Activated naive CD8-positive, alpha-beta T cell treated with anti-CD3 and anti-CD28 coated beads, Interleukin-2, amount 10 ng/mL, durations not matched to agents 7 days and 5 days (primary cell): ENCODE measurements at places on chromosomes 4 and X.

DNA sequence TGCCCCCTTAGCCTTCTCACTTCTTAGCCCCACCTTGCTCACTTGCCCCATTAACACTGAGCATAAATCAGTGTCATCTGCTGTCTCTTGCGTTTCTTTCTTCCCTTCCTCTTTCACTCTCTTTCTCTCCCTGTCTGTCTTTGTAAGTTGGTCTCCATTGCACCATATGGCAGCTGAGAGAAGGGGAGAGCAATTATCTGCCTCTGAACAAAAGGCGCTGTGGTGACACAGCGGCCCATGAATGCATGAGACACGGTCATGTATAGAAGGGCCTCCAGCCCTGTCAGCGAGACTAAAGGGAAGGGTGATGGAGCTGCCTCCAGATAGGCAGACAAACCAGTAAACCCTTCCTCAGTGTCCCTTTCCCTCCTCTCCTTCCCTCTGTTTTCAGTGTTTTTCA lies 88.8 kb upstream of the PCDH18 start:
- DNase-seq = no peak

DNA sequence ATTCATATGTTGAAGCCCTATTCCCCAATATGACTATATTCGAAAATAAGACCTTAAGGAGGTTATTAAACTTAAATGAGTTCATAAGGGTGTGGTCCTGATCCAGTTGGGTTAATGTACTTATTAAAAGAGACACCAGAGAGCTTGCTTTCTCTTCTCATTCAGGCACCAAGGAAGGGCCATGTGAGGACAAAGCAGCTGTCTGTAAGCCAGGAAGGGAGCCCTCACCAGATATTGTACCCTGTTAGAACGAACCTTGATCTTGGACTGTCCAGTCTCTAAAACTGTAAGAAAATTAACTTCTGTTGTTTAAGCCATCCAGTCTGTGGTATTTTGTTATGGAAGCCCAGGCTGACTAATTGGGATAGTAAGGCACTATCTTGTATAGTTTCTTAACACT lies 9.1 kb upstream of the YTHDC1 start:
- no peak for DNase-seq

- DNase-seq = no peak
Measured at GRCh38 chr4:82718162-82718940, 80.2 kb downstream of the SCD5 start.

- DNase-seq = no peak
Measured at GRCh38 chrX:71235482-71235881, 12.5 kb downstream of the GJB1 start.

DNA sequence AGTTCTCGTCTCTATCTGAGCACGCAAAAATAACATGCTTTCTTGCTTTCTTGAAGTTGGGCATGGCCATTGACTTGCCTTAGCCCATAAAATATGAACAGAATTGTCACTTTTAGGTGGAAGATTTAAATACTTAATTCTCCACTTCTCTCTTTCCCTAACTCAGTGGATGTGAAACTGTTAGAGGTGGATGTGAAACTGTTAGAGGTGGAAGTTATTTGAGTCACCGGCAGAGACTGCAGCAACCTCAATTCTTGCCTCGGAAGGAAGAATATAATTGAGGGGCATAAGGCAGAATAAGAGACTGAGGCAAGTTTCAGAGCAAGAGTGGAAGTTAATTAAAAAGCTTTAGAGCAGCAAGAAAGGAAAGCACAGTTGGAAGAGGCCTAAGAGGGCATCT lies 2.8 kb upstream of the PARM1 start:
- DNase-seq = no peak

GRCh38 chr4:80461412-80461811 lies 125.9 kb downstream of the CFAP299 start:
- no peak for DNase-seq

DNA sequence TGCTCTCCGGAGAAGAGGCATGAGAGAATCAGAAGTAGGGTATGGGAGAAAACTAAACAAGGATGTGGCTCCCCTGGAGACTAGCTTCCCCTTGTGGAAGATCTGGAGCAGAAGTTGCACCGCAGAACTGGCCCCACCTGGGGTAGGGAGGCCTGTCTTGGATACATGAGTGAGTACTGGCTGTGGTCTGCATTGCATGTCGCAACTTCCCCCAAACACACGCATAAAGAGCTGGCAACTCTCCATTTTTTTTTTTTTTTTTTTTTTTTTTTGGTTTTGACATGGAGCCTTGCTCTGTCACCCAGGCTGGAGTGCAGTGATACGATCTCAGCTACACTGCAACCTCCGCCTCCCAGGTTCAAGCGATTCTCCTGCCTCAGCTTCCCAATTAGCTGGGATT lies 119.9 kb downstream of the EGF start:
- DNase-seq = no peak

GRCh38 chrX:153549231-153549630 lies 31.8 kb downstream of the ATP2B3 start:
- no peak for DNase-seq

GRCh38 chrX:22666441-22666840 lies 333.3 kb upstream of the DDX53 start:
- DNase-seq = no peak

- DNase-seq = no peak
Measured at GRCh38 chr4:153755186-153755585, 4.6 kb downstream of the RNF175 start.

GRCh38 chr4:185358959-185359358 lies 36.8 kb downstream of the LRP2BP start:
- DNase-seq = no peak

DNA sequence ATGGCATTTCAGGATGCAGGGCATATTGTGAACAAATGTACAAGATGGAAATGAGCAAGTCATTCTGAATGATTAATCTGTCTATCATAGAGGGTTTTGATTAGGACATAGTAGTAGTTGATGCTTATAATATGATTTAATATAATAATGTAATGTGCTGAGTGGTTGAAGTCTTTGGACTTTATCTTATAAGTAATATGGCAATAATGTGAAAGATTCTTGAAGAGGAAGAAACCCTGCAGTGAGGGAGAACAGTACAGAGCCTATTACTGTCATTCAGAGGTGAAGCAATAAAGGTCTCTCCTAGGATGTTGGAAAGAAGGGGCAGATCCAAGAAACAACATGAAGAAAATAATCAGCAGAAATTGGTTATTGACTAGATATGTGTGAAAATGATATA lies 16.6 kb downstream of the NFKB1 start:
- no peak for DNase-seq

GRCh38 chr4:169225812-169226211 lies 44.9 kb downstream of the SH3RF1 start:
- no peak for DNase-seq

- no peak for DNase-seq
Measured at GRCh38 chr4:163484906-163485305, 9.6 kb upstream of the TMA16 start.

DNA sequence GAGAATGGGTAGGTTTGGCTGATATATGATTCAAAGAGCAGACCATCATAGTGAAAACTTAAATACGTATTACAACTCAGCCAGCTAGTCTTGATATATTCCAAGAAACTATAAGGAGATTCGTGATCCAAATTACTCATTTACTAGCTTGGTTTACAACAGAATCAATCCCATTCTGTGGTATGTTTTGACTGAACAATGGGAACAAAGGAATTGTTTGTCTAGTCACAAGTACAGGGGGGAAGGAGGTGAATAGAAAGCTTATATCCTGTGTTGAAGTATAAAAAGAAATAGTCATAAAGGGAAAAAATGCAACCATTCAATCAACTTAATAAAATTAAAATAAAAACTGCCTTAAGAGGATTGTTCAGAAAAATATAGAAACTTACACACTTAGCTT lies 17.0 kb downstream of the C4orf54 start:
- DNase-seq = no peak

DNA sequence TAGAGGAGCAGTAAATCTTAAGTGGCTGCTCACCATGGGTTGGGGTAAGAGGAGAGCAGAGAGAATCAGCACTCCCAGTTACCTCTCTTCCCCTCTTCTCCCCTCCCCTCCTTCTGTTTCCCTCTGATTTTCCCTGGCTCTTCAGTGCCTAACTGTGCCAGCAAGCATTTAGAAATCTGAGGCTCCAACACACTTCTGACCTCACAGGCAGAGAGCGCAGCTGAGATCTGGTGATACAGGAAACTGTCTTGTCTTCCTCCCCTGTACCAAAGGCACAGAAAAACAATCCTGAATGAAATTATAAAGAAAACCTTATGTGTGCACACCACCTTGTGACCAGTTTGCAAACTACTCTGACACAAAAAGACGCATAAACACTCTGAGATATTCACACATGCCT lies 82.4 kb upstream of the SMIM10 start:
- peak; percentile 29 for DNase-seq

DNA sequence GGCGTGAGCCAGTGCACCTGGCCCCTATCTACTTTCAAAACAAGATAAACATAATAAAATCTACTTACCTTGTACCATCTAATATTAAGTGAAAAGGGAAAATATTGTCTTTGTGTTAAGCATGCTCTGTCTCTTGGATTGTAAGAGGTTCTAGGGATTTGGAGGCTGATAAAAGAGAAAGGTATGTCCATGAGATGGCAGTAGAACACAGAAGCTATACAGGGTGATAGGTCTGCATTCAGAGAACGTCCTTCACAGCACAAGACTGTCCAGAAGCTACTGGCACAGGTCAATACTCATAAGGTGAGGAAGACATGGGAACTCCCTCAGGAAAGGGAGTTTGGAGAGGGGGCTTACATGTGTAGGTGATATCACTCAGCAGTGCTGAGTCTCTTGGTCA lies 135.5 kb downstream of the TMEM47 start:
- no peak for DNase-seq

GRCh38 chr4:168765726-168766125 lies 244.3 kb downstream of the CBR4 start:
- DNase-seq = no peak

DNA sequence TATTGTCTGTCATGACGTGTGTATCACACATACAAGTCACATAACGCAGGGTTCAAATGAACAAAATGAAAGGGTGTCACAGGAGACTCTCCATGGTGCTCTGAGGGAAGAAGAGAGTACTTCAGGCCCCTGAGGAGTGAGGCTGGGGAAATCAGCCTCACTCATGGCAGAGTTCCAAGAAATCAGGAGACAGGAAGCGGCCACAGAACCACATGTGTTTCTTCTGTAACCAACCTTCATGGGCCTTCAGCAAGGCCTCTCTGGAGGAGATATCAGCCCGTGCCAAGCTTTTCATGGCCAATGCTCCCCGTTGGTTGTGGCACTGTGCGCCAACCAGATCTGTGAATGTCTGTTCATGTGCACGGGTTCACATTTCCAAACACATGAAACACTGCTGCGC lies 76.0 kb downstream of the NAT8L start:
- DNase-seq = peak; percentile 51

DNA sequence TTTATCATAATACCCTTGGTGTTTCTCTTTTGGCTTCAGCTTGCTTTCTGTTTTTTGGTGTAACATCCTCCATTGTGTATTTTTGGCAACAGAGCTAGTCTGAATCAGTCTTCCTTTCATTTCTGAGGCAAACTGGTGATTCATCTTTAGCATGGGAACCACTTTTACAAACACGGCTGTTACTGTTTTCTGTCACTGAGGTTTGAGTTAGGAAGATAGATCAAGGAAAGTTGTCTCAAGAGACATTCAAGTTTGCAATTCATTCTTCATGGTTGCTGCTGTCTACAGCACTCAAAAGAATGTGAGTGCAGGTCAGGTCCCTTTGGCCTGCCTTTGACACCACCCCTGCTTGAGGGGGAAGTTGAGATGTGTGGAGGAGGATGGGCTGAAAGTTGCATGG lies 36.3 kb downstream of the IL21 start:
- no peak for DNase-seq

DNA sequence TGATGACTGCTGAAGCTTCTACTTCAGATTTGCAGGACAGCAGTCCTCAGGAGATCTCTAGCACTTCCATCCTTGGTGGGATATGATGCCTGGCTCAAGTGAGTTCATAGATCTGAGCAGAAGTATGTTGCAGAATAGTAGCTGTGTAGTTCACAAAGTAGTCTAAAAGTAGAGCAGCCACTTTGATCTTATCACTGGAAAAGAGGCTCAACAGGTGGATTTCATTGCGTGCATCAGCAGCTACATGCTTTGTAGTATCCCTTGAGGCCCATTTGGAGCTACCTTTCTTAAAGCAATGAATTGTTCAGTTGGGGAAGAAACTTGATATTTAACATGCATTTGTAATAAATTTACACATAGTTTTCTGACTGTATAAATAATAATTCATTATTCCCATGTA lies 29.9 kb downstream of the BEX3 start:
- DNase-seq = no peak

DNA sequence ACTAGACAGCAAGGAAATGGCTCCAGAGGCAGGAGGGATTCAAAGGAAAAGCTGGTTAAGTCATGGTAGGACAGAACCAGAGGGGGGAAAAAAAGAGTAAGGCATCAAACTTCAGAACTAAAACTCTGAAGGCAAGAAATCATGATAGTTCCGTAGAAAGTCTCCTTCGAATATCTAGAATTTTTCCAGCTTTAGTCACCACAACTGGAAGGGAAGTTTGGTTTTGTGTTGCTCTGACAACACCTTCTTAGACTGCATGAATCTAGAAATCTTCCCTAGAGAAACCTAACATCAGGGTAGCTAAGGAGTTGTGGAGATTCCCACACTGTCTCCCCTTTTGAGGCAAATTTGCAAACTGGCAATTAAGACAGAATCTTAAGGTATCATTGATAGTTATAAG lies 33.7 kb downstream of the AMMECR1 start:
- DNase-seq = no peak

GRCh38 chrX:109997786-109998452 lies 5.0 kb upstream of the TMEM164 start:
- no peak for DNase-seq

DNA sequence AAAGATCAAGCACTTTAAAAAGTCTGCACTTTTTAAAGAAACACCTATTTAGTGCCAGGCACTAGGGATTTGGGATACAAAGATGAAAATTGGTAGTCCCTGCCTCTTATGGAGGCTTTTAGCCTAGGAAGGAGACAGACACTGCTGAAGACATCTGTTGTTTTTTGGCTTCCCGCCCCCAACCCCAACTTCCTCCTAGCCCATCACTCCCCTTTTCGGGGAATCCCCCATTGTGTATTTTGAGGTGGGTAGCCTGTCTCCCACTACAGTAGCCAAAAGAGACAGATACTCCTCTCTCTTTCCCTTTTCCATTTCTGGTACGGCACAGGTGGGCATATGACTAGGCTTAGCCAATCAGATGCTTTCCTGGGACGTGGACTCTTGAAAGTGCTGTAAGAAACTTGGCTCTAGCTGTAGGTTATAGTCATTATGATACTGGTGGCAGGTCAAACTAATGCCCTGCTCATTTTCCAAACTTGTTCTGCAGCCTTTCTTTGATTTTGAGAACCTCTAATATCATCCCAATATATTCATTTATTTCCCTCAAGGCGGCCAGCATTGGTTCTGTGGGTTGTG lies 194.6 kb upstream of the RBPJ start:
- DNase-seq = no peak

- no peak for DNase-seq
Measured at GRCh38 chr4:39998659-39999345, 21.1 kb upstream of the PDS5A start.
